Lung microvascular endothelial cell (primary cell): ENCODE measurements at places on chromosomes 12 and 14. TPM values are rescaled to one million over a fixed set of nuclear protein-coding genes. Genes with fewer than 3 reads are reported as not detected.

DNA sequence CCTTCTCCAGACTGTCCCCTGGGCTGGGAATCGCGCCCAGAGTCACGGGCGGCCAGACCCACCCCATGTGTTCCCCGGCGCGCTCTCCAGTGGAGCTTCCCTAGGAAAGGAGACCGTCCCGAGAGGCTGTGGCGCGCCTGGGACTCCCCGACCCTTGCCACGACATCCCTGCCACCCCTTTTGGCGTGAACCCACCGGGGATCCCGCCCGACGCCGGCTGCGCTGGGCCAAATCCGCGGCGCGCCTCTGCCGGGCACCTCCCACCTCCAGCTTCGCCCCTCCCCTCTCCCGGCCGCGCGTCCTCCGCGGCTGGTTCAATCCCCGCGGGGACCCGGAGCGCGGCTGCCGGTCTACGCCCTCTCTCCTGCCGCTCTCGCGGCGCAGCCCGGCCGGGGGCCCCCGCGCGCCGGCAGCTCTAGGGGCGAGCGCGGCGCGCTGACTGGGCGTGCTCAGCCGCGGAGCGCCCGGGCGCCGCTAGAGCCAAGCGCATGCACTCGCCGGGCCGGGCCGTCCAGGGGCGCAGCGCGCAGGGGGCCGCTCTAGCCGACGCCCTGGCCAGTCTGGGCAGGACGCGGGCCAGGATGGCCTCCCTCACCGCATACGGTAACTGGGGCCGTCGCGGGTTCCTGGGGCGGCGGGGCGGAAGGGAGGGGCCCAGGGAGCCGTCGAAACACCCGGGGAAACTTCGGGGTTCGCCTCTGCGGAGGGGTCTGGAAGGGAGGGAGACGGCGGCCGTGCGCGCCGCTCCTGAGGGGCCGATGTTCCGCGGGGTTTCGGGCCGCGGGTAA is 77.4 kb upstream of the ANO4 start:
- peak; percentile 46 for DNase-seq

- DNase-seq: no peak
Measured at GRCh38 chr14:37615582-37616289, 20.3 kb downstream of the TTC6 start.

DNA sequence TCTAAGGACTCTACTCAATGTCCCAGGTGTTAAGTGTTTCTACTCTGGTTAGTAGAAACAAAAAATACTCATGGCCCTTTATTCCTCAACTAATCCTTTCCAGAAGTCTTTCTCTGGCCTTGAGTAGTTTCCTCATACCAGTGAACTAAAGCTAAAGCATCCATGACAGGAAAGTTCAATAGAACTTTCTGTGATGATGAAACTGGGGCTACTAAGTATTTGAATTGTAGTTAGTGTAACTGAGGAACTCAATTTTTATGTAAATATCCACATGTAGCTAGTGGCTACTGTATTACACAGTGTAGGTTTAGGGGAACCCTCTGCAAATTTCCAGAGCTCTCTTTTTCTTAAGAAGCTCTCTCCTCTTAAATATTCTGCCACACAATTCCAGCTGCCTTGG is 63.7 kb downstream of the R3HDM2 start:
- no peak for DNase-seq

GRCh38 chr12:87127272-87127671 is 871.1 kb upstream of the MGAT4C start:
- DNase-seq: no peak

CRACR2A gene
- 12.2 and 13.9 TPM in 2 replicates for total RNA-seq

- no peak for DNase-seq
Measured at GRCh38 chr14:96161636-96162035, 43.0 kb upstream of the BDKRB2 start.

ADAM20 gene
- total RNA-seq: 0.22 and 0.60 TPM in 2 replicates
